Inflammatory macrophage (primary cell): ENCODE measurements at places on chromosomes 3 and 15.

DNA sequence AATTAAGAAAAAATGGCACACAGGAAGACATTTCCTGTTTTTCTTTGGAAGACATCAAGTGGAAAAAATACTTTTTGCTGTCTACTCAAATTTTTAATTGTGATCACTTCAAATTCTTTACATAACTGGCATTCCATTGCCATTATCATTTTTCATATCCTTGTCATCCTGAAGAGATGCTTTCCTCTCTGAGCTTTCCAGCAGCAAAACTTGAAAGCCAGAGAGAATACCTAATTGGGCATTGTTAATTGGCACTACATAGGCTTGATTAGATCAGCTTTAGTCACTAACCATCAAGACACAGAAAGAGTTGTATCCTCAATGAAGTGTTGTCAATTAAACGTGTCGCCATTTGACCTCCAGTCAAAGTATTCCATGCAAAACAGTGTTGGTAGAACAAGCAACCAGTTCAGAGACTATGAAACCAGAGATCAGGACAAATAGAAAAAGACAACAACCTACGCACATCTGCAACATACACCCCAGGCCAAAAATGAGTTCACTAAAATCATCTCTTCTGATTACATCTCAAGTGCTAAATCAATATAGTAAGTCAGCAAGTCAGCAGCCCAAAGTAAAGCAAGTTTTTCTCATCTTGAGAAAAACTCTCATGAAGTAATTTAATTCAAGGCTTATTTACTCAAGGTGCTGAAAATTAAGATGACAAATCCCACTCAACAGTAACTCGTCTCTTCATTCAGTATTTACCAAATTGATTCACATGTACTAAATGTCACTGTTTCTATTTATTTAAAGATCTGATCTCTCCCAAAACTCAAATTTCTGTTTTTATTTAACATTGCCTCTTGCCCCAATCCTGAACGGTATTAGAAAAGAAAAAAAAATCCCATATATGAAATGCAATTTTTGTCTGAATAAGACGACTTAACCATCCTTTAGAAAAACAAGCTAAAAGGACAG is 123.0 kb downstream of the SUCLG2 start:
- DNase-seq = no peak

DNA sequence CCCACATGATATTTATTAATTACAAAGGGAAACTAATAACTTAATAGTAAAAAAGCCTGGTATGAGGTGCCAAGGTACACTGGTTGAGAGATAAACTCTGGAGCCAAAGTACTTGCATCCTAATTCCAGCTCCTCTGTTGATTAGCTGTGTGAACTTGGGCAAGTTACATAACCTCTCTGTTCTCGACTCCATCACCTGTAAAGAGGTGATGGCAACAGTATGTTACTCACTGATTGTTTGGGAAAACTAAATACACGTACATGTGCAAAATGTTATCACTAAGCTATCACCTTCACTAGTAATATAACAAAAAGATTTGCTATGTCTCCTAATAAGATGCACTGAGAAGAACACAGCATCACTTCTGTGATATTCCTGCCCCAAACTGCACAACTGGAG is 206.4 kb downstream of the MEX3B start:
- no peak for DNase-seq

GRCh38 chr3:195810455-195810845 is 1.3 kb downstream of the MUC4 start:
- DNase-seq = no peak

- DNase-seq = peak; percentile 31
These were observed 6.7 kb upstream of the DENND6A start for GRCh38 chr3:57699591-57699990.

DNA sequence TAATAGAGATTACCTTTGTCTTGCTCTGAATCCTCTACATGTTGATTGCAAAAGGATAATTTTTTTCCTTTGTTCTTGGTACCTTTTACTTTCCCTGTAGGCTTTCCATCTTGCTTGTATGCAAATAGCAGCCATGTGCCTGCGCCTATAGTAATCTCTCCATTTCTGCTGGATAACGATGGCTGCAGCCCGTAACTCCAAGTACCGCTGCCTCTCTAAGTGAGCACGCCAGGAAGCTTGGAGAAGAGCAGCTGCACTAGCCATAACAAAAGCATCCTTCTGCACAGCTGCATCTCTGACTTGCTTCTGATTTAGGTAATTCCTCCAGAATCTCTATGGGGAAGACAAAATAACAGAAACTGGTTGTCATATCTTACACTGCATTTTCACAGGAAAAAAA is 89.3 kb downstream of the NR2E3 start:
- no peak for DNase-seq

- no peak for DNase-seq
These were observed 11.8 kb downstream of the NPTN start for GRCh38 chr15:73621286-73621826.

GRCh38 chr3:197542741-197543454 is 12.9 kb downstream of the BDH1 start:
- DNase-seq = peak; percentile 69

GRCh38 chr15:88019656-88020055 is 236.9 kb downstream of the NTRK3 start:
- no peak for DNase-seq

DNA sequence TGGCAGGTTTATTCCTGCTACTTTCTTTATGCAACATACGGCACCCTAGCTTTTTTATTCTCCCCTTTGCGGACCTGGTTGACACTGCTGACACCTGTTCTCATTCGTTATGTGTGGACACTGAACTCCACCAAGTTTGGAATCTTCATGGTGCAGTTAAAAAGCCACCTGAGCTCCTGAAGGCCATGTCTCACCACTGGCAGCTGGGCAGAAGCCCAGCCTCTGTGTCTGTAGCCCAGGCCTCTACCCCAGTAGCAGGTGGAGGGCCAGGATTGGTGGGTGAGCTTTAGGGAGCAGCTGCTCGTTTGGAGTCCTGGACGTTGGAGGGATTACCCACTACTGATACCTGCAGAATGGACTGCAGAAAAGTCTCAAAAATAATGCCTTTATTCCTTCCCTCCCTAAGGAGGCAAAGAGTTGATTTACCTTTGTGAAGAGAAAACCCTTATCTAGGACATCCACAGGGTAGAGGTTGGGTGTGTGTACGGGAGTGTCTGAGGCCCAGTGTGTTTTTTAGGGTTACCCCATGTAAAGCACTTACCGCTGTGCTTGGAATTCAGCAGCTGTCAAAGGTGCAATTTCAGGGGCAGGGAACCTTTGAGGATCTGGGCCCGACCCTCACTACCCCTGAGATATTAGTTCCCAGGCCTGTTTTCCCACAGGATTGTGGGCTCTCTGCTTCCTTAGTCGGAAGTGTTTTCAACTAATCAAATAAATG is 637 bp upstream of the CCNDBP1 start:
- DNase-seq = no peak

DNA sequence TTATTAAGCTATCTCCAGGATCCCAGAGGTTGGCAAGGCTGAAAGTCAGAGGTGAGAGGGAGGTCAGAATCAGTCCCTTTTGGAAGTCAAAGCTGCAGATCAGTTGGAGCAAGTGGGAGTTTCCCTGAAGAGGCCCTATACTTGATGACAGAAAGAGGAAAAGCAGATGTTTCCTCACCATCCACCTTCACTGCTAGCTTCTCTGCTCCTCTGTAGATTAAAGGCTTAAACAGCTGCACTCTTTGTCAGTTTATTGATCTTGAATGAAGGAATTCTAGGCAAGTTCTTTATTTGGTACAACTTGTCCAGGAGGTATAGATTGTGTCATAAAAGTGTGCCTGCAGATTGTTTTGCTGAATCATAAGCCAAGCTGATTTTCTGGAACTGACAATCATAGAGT is 408.2 kb upstream of the TGFBR2 start:
- no peak for DNase-seq

- no peak for DNase-seq
These were observed 30.4 kb upstream of the FBLN2 start for GRCh38 chr3:13518516-13518953.

- DNase-seq = no peak
These were observed 22.3 kb upstream of the LMOD3 start for GRCh38 chr3:69144631-69145245.

GRCh38 chr15:57114070-57114469 is 195.6 kb downstream of the TCF12 start:
- DNase-seq = peak; percentile 67

DNA sequence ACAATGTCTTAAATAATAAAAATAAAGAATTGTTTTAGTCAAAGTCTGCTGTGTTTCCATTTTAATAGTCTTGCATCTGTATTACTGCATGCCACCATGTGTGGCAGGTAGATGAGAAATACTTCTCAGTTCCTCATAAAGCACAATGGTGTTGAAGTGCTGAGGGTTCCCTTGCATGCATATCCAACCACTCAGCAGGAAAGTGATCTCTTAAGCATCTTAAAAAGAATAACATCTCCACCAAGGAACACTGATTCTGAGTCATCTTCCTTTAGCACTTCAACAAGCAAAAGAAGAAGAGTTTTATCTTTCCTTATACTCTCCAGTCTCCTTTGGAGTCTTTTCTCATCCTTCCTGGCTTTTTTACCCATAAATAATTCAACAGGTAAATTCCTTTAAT is 602.0 kb downstream of the TBL1XR1 start:
- no peak for DNase-seq

GRCh38 chr15:91853948-91854638 is 585 bp downstream of the SLCO3A1 start:
- peak; percentile 29 for DNase-seq

GRCh38 chr3:82240322-82240721 is 478.9 kb upstream of the GBE1 start:
- no peak for DNase-seq

DNA sequence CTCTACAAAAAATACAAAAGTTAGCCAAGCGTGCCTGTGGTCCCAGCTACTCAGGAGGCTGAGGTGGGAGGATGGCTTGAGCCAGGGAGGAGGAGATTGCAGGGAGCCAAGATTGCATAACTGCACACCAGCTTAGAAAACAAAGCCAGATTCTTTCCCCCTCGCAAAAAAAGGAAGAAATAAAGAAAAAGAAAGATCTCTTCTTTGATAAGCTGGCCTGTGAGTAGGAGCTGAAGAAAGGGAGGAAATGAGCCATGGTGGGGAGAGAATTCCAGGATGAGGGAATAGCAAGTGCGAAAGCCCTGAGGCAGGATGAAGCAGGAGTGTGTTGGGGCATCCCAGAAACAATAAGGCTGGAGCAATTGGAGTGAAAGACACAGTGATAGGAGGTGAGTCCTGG is 24.5 kb upstream of the TOP2B start:
- DNase-seq = no peak

- DNase-seq = peak; percentile 14
These were observed 239.3 kb downstream of the FEZF2 start for GRCh38 chr3:62134061-62134496.

- DNase-seq = peak; percentile 69
These were observed 10.0 kb downstream of the HEXA start for GRCh38 chr15:72365844-72366243.

- DNase-seq = peak; percentile 63
These were observed 11.4 kb downstream of the NEK10 start for GRCh38 chr3:27357665-27358258.

GRCh38 chr15:44593042-44593736 is 56.2 kb downstream of the EIF3J start:
- DNase-seq = peak; percentile 49

DNA sequence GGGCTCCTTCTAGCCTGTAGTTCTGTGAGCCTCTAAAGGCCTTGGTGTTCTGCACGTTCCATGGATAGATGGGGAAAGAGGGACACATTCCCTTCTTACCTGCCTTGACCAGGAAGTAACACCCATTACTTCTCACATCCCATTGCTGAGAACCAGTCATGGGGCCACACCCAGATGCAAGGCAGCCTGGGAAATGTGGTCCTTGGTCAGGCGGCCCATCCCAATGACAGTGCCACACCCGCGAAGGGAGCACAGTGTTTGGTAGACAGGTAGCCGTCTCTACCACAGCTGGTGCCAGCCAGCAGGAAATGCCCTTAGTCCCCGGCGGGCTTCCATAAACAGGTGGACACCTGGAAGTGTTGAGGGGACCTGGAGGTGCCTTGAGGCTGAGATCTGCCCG is 23.2 kb upstream of the LCTL start:
- no peak for DNase-seq

GRCh38 chr15:41955807-41956525 is 16.4 kb downstream of the EHD4 start:
- DNase-seq = no peak

GRCh38 chr3:123489400-123490004 is 40.6 kb upstream of the ADCY5 start:
- peak; percentile 54 for DNase-seq

DNA sequence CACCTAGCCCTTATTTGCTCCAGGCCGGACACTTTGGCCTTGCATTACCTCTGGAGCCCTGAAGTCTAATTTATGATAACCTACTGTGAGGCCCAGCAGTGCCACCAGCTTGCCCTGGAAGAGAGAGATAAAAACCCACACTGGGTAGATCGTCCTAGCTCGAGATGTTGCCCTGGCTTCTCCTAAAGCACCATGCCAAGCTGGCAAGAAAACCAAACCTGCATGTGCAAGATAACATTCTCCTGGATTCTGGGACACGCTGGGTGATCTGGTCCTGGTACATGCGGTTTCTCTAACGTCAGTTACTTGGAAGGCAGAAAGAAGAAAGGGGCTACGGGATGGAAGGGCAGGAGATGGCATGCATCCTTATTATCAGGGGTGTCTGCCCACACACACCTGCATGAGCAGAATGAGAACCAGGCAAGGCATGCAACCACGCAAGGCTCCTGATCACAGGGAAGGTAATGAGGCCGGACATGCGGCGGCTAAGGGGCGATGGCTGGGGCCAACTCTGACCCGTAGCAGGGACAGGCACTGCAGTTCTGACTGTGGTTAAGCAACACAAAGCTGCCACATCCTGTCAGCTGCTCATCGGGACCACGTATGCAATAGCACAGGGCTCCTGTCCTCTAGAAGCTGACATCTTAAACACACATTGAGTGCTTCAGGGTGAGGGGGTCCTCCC is 73.0 kb downstream of the OXNAD1 start:
- DNase-seq = peak; percentile 48
